Cerebellar nuclear complex (tissue), 1 donor: ENCODE measurements at places on chromosomes 3 and 15.

DNA sequence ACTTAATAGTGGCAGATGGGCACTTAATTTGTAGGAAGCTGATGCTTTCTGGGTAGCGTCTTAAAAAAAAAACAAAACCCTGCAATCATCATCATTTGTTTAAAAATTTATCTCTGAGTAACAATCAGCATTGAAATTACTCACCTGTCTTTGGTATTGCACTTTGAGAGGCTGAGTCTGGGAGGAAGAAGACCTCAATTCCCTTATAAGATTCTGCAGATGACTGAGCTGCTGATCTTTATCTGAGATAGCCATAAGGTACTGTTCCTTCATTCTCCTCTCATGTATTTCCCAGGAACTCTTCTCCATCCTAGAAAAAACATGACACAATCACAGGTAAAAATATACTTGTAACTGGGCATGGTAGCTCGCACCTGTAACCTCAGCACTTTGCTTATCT is 16.4 kb upstream of the HCLS1 start:
- no peak for DNase-seq

DNA sequence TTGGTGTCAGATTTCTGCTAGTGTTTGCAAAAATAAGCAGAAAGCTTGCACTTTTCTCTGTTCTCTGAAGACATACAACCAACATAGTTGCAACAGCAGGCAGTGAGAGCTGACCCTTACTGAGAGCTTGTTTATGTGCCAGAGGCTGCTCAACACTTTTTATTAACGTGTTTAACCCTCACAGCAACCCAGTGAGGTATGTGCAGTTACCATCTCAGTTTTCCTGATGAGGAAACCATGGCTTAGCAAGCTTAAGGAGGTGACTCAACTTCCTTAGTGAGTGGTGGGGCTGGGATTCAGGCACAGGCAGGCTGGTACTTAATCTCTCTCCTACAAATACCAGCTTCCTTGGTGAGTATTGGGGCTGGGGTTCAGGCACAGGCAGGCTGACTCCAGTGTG is 158.1 kb upstream of the CTDSPL start:
- no peak for DNase-seq

DNA sequence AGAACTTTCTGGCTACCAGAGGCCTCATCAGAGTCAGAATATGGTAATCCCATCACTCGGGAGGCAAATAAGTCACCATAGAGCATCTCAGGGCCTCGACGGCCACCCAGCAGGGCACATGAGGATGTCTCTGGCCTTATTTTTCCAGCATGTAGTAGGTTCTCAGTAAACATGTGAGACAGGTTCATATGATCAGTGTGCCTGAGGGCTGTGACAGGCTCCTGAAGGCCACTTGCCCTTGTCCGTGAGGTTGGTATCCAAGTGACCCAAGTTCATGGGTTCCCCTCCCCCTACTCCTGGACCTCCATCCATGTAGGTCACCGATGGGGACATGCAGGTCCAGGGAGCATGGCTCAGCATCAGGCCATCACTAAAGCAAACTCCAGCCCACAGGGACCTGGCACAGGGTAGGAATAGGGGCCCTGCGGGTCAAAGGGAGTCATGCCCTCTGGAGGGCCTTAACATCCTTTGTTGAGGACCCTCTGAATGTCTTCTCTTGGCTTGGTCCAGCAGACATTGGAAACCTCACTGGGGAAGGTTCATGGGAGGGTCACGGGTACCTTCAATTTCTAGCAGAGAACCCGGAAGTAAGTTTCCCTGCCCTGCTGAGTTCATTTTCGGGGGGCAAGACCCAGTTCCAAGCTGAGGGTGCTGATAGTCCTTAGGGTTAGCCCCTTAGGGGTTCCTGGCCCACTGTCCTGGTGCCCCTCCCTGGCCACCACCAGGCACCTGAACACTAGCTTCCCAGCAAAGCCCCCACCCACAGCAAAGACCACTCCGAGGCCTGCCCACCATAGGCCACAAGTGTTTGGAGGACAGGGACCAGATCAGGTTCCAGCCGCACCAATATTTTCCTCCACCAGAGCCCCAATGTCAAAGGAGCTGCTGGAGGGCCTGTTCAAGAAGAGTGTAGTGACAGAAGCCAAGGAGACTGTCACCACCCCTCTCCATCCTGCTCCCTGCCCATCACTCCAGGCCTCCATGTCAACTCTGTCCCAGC is 61.1 kb downstream of the ZNF445 start:
- no peak for DNase-seq

- DNase-seq, result no peak
Measured at GRCh38 chr3:192279664-192280063, 447.7 kb downstream of the FGF12 start.

DNA sequence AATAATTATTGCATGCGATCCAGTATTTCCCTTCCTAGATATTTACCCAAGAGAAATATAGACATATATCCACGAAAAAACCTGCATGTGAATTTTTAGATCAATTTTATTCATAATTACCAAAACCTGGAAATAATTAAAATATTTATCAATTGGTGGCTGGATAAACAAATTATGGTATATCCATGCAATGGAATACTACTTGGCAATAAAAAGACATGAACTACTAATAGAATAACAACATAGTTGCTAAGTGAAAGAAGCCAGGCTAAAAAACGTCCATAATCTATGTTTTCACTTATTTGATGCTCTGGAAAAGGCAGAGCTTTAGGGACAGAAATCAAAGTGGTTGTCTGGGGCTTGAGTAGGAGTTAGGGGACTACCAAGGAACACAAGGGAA is 20.7 kb downstream of the TEX9 start:
- DNase-seq, result no peak

GRCh38 chr15:72342385-72342784 is 22.4 kb upstream of the CELF6 start:
- no peak for DNase-seq

DNA sequence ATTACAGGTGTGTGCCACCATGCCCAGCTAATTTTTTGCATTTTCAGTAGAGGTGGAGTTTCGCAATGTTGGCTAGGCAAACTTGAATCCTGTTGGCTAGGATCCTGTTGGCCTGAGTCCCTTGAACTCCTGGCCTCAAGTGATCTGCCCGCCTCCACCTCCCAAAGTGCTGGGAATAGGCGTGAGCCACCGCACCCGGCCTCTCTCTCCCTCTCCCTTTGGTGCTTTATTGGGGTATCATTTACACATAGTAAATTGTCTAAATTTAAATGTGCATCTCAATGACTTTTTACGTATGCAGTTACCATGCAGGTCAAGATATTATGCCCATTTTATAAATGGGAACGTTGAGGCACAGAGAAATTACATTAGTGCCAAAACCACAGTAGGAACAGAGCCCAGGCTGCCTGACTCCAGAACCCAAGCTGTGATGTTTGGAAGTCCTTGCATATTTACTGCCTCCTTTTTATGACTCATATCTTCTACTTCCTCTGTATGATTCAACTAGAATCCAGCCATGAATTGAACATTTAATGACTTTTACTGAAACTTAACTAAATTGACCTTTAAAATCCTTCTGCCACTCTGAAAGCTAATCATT is 34.0 kb upstream of the RPP14 start:
- DNase-seq, result no peak

GRCh38 chr3:80769683-80770082 is 991.8 kb downstream of the GBE1 start:
- DNase-seq, result no peak

GRCh38 chr3:137764001-137764433 is at the start of gene SOX14:
Gene SOX14, plus strand, starts transcription at chr3:137764315. Its CDS starts 470 bp downstream, at chr3:137764785.
- no peak for DNase-seq

DNA sequence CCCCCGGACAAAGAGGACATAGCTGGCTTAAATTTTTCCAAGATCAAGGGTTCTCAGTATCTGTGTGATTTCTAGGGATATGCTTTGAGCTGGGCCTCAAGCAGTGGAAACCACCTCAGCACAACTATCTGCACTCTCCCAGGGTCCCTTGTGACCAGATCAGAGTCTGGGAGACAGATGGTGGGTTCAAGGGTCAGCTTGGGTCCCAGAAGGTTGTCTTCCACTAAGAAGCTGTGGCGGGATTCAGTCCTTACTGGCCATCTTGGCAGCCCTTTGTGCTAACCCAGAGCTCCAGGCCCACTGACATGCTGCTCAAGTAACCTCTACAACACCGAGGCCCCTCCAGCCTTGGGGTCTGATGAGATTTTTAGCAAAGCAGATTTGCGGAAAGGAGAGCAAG is 2.7 kb downstream of the INSYN1 start:
- DNase-seq, result no peak

DNA sequence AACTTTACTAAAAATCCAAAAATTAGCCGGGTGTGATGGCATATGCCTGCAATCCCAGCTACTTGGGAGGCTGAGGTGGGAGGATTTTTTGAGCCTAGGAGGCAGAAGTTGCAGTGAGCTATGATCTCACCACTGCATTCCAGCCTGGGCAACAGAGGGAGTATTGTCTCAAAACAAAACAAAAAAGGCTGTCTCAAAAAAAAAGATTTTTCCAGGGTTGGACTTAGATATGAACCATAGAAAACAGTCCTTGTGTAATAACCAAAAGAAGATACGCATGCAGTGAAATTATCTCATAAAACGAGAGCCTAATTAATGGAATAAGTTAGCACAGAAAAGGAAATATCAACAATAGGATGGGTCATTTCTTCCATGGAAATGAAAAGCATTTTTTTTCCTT is 320.4 kb upstream of the RASGRP1 start:
- no peak for DNase-seq

GRCh38 chr15:94336817-94337467 is 105.6 kb downstream of the MCTP2 start:
- no peak for DNase-seq

- DNase-seq, result no peak
Measured at GRCh38 chr3:50015918-50016317, 72.8 kb upstream of the RBM5 start.

GRCh38 chr3:109213321-109213720 is 76.8 kb downstream of the C3orf85 start:
- no peak for DNase-seq

DNA sequence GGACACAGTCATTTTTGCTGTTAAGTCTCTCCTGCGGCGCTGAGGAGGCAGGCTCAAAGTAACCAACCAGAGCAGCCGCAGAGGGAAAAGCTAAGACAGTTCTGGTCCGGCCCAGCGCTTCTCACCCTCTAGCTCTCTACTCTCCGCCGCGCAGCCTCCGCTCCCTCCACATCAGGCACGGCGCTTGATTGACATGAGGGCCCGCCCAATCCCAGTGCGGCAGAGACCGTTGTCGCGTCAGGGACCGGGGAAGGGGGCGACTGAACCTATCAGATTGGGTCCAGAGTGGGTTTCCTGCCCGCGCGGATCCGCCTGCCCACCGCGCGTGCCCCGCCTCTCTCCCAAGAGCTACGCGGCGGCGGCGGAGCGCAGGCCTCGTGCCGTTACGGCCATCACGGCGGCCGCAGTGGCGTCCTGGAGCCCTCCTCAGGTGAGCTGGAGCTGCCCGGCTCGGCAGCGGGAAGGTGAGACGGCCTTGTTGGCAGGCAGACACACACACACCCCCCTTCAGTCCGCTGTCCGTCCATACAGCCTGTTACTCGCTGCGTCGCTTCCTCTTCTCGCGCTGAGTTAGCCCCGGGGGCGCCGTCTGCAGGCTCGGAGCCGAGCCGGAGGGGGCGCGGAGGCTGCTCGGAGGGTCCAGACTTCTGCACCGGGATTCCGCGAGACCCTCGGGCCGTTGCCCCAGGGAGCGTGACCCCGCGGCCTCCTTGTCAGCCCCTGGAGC is at the start of gene NCK1:
Gene NCK1, plus strand, starts transcription at position 319 of the 727 bp plus-strand sequence. CDS start 65,794 bp downstream, outside the sequence.
- peak; percentile 93 for DNase-seq

- no peak for DNase-seq
Measured at GRCh38 chr3:111714305-111714704, 119.2 kb upstream of the ZBED2 start.

DNA sequence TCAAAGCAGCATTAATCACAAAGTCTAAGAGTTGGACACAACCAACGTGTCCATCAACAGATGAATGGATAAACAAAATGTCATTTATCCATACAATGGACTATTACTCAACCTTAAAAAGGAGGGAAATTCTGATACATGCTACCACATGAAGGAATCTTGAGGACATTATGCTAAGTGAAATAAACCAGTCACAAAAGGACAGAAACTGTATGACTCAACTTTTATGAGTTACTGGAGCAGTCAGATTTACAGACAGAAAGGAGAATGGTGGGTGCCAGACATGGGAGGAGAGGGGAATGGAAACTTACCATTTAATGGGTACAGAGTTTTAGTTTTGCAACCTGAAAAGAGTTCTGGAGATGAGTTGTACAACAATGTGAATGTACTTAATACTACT is 43.0 kb upstream of the SEC13 start:
- DNase-seq, result no peak
